ENCODE measurements at places on chromosomes 4 and X.
A peak's percentile ranks its signal among the peaks of the same experiment; 100 is the strongest.

DNA sequence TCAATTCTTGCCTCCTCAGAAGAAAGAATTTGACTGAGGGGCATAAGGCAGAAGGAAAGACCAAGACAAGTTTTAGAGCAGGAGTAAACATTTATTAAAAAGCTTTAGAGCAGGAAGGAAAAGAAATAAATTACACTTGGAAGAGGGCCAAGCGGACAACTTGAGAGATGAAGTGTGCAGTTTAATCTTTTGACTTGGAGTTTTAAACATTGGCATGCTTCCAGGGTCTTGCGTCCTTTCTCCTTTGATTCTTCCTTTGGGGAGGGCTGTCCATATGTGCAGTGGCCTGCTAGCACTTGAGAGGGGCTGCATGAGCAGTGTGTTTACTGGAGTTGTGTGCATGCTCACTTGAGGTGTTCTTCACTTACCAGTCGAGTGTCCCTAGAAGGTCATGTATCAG lies 275.8 kb upstream of the IL1RAPL1 start:
- no peak for DNase-seq

DNA sequence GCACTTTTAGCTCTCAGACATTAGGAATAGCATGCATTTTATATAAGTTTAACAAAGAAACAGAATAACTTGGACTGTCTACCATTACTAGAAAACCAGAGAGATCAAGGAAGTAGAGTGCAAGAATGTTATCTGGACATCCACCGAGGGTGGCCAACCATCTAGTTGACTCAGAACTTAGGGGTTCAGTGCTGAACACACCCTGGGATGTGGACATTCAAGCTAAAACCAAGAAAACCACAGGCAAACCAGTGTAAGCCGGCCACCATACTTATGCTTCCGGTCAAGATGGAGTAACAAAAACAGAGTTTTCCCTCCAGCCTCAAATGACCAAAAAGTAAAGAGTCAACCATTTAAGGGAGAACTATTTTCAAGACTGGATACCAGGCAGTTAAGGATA lies 181.4 kb upstream of the MXRA5 start:
- no peak for DNase-seq

DNA sequence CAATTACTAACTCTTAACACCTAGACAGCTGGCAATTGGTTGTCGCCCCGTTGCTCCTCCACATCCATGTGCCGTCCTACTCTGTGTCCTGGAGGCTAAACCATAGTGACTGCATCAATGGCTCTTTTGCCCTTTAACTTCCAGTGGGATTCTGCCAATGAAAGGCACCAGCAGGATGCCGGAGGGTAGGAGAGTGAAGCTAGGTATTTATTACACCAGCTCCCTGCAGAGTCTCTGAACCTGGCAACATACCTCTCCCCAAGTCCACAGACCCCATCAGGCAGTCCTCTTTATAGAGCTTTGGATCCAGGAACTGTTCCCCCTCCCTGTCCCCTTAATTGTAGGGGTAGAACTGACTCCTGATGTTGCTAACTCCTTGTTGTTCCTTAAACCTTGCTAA lies 426.8 kb downstream of the HNRNPD start:
- no peak for DNase-seq

- no peak for DNase-seq
Measured at GRCh38 chr4:5409972-5410618, 298.3 kb downstream of the EVC2 start.

GRCh38 chrX:13638826-13639225 lies 14.1 kb upstream of the TCEANC start:
- DNase-seq: no peak

GRCh38 chrX:137062915-137063617 lies 29.3 kb upstream of the GPR101 start:
- DNase-seq: no peak

GRCh38 chr4:129583868-129584267 lies 487.9 kb downstream of the C4orf33 start:
- DNase-seq: no peak

- no peak for DNase-seq
Measured at GRCh38 chrX:138082896-138083295, 517.0 kb downstream of the ZIC3 start.

DNA sequence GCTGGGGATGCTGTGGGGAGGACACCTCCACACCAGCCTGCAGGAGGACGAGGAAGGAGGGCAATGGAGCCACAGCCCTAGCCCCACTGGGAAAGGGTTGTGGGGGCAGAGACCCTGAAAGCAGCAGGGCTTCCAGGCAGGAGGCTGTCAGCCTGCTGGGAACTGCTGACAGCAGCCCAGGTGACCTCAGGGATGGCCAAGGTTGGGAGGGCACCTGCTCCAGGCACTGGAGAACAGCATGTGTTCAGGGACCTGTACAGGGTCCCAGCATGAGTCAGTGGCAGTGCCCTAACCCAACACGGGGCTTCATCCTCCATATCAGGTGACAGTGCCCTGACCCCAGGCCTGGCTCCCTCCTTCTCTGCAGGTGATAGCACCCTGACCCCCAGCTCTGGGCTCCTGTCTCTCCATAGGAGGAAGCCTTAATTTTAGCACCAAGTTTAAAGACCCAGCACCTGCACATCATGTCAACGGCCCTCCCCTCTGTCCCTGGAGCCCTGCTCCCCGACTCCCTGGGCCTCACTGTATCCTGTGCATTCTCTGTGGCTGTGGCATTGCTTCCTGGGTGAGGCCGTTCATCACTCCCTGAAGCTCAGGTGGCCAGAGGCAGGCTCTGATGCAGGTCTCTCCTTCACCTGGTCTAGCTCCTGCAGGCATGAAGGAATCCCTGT lies 66.3 kb downstream of the CRMP1 start:
- DNase-seq: no peak

DNA sequence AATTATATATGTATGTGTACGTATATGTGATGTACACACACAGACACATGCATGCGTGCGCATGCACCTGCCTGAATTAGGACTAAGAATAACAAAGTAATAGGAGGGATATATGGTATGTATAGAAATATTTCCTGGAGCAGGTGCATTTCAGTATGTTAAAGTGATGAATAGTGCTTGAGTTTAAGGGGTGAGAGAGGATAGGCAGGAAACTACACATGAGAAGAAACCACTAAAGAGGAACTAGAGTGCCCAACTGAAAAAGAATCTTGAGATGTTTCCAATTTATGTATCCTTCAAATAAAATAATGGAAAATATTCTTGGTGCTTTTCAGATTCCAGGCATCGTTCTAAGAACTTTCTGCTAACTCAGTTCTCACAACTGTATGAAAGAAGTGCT lies 52.6 kb upstream of the UNC5C start:
- DNase-seq: no peak

DNA sequence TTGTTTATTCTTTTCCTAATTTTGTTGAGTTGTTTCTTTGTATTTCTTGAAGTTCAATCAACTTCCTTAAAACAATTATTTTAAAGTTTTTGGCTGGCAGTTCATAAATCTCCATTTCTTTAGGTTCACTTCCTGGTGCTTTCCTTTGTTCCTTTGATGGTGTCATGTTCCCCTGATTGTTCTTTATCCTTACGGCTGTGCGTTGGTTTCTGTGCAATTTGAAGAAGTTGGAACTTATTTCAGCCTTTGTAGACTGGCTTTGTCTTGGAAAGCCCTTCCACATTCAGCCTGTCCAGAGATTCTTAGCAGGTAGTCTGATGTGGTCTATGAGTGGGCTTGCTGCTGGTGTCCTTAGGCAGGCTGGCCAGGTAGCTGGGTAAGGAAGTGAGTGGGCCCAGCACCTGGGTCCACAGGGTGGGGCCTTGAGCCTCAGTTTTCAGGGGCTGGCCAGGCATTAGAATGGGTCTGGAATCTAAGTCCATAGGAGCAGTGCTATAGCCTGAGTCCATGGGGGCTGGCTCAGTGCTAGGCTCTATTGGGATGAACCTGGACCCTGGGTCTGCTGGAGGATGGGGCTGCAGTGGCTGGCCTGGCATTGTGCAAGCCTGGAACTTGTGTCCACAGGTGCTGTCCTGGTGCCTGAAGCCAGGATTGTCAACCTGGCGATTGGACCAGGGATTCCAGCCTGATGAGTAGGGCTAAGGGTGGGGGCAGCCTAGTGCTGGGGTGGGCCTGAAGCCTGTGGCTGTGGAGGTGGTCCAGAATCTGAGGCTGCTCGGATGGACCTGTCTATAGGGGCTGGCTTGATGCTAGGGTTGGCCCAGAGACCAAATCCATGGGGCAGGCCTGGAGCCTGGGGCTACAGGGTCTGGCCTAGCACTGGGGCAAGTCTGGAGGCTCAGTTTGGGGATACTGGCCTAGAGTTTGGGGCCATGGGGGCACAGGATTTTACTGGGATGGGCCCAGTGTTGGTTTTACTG lies 152.4 kb downstream of the STAG2 start:
- DNase-seq: no peak

DNA sequence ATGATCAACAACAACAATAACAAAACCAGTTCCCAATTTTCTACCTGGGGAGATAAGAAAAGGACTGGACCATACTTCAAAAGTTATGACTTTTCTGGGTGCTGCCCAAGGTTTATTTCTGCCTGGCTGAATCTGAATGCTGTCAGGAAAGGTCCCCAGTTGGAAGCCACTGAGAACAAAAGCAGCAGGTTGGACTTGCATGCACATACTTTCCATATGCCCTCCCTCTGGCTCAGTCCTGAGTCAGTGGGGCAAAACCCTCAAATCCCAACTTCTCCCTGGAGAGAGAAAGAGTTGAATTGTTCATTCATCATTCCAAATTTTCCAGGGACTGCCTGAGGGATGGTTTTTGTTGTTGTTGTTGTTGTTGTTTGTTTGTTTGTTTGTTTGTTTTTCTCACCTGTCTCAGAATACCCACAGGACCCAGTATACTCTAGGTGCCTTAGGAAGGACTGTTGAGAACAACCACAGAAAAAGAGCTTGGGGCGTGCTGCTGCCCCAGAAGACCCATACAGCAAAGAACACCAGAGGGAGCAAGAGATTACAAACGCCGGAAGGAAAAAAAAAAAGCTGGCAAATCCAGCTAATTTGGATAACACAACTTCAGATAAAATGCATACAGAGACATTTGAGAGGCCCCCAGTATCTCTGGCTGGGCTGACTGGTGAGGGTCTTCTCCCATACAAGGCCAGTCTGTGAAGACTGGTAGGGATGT lies 138.9 kb upstream of the INPP4B start:
- no peak for DNase-seq

DNA sequence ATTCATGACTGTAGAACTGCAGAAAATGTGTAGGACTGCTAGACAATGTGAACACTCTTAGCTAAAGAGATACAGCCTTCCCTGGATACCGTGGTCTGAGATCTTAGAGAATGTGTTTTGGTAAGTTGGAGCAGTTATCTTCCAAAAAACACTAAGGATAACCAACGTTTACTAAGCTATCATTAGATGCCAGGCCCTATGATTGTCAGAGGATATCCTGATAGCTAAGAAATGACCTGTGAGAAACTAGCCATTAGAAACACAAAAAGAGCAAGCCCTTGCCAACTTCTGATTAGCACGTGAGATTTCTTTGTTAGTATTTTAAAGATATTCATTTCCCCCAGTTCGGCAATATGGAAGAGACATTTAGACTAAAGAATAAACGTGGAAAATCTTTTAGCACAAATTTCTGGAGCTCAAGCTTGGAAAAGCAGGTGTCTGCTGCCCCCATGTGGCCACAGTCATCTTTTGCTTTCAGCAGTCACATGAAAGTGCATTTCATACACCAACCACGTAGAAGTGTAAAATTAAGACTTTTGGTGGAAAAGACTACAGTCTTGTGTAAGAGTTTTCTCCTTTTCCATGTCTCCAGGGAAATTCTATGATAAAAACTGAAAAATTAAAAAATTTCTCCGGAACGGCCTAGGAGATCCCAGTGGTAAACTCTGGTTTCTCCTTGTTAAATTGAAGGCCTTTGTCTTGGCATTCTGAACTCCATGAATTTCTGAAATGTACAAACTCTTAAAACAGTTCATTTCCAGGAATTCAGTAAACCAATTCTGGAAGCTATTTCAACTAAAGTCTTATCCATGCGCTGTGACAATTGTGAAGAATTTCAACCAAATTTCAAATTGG lies 136.4 kb downstream of the ZNF674 start:
- peak; percentile 35 for DNase-seq

GRCh38 chr4:140151699-140152012 lies 2.3 kb downstream of the MAML3 start:
- DNase-seq: no peak

- no peak for DNase-seq
Measured at GRCh38 chrX:132033166-132033565, 10.1 kb downstream of the STK26 start.

DNA sequence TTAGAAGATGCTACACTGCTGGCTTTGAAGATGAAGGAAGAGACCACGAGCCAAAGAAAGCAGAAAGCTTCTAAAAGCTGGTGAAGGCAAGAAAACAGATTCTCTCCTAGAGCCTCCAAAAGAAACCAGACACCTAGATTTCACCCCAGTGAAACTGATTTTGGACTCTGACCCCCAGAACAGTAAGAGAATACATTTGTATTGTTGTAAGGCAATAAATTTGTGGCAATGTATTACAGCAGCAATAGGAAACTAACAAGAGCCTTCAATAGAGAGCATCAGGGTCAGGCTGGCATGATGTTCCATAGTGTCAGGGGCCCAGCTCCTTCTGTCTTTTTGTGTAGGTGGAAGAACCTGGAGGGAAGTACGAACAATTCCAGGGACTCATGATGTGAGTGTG lies 6.0 kb upstream of the TEC start:
- DNase-seq: no peak

DNA sequence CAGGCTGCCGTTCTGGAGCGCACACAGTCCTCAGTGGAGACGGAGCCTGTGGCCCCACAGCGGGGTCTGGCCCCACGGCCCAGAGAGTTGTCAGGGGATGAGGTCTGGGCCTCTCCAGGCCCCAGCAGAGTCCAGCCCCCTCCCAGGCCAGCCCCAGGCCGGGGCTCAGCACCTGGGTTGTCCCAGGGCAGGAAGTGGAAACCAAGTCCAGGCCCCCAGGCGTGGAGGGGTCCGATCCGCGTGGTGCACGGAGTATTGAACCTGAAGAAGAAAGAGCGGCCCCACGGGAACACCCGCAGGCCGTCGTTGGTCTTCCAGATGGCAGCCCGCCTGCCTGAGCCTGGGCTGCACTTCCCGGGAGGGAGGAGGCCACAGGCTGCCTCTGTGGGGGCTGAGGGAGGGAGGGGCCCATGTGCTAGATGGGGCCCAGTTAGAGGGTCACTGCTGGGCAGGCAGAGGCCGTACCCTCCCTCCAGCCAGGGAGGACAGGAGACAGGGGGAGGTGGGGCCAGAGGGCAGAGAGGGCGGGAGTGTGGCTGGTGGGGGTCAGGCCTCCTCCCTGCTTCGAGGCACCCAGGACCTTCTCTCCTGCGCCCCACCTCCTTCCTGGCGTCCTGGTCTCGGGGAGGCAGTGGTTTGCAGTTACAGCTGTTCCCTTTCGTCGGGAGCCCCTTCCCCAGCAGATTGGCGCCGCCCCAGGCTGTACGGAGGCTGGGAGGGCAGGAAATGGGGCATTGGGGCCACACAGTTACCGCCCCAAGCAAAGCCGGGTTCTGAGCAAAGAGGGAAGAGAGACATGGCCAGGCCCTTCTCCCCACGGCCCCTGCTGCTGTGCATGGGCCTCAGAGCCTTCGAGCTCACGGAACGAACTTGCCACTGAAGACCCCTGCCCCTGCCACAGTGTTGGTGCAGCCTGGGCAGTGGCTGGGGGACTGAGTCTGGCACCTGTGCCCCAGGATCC lies 8.1 kb downstream of the HGFAC start:
- DNase-seq: no peak
